ENCODE measurements at places on chromosomes 2 and 18. TPM values are rescaled to one million over a fixed set of nuclear protein-coding genes. Genes with fewer than 3 reads are reported as not detected.

DNA sequence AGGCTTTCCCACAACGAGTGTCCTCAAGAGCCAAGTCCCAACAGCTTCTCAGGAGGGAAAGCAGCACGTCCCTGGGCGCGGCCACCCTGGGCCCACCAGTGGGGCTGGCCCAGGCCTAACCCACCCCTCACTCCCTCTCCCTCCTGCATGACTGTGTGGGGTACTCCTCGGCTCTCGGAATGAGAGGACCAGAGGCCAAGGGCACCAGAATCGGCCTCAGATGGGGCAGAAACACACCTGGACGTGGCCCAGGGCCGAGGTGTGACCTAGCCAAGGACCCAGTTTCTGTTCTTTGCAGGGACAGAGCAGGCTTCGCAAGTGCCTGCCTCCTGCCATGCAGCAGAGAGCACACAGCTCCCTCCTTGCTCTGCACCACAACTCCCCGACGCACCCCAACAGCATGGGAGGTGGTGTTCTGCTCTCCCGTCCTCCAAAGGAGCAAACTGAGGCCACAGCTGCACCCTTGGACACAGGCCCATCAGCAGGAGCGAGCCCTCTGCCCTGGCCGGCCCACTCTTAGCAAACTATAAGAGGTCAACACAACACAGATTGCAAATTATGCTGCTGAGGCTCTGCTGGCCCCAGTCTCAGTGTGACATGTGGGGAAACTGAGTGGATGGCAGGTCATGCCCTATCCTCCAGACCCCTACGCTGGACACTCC is 19.7 kb downstream of the HS6ST1 start:
- DNase-seq: no peak

GRCh38 chr2:168626647-168627046 is 170.6 kb downstream of the CERS6 start:
- no peak for DNase-seq

DNA sequence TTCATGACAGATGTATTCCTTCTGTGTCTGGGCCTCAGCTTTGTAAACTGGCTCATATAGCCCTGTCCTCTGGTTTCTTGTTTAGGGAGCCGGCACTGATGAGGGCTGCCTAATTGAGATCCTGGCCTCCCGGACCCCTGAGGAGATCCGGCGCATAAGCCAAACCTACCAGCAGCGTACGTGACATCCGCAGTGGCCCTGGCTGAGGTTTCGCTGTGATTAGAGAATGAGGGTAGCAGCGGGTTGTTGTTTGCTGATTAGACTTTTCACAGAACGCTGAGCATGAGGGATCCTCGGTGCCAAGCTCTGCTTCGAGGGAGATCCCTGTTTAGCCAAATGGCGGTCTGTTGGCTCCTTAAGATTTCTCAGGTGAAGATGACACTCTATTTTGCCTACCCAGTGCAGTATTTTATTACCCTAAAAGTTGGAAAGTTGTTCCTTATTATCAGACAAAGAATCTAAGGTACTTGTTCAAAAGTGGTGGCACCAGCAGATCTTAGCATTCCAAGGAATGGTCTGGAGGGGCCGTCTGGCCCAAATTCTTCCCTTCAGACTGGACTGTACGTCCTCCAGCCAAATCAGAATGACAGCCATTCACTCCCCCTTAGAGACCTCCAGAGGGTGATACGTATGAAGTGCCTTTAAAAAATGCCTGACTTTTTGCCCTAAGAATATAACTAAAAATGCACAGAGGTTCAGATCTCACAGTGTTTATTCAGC is 21.5 kb upstream of the GMCL1 start:
- no peak for DNase-seq

- DNase-seq: no peak
These were observed 64.7 kb downstream of the KCTD1 start for GRCh38 chr18:26483633-26484032.

DNA sequence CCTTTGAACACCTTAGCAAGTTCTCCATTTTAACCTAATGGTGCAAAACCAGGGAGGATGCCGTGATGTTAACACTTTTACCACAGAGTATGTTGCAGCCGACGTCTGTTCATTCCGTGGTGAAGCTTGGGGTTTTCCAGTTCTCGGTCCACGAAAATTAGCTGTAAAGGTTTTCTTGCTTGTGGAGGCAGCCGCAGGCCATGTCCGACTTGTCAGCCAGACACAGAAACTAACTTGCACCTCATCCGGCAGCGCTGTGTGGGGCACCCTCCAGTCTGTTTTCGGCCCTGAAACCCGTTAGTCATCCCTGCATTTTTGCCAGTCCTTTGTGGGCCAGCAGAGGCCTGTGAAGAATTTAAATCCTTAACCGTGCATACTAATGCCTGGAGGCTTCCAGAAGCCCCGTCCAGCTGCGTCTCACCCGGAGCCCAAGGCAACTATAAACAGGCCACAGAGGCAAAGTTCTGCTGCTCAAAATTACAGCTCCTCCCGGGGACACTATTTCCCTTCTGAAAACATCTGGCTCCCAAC is 70.6 kb downstream of the SH3YL1 start:
- DNase-seq: no peak

- DNase-seq: no peak
These were observed 31.0 kb upstream of the ASPRV1 start for GRCh38 chr2:69992310-69993047.

DNA sequence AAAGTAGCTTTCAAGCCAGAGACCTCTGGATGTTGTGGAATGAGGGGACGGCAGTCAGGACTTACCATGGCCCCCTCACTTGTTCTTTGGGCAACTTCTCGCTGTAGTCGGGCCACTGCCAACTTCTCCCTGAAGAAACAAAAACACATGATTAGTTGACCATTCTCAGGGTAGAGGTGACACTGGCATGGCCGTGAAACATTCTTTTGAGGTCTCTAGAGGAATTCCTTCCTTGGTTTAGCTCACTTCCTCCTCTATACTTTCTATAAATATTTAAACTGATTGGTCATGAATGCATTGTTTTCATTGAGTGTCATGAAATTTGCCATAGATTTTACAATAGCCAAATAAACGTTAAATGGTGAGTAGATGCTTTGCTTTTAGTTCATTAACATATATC is 354.6 kb downstream of the NCKAP5 start:
- DNase-seq: no peak

DNA sequence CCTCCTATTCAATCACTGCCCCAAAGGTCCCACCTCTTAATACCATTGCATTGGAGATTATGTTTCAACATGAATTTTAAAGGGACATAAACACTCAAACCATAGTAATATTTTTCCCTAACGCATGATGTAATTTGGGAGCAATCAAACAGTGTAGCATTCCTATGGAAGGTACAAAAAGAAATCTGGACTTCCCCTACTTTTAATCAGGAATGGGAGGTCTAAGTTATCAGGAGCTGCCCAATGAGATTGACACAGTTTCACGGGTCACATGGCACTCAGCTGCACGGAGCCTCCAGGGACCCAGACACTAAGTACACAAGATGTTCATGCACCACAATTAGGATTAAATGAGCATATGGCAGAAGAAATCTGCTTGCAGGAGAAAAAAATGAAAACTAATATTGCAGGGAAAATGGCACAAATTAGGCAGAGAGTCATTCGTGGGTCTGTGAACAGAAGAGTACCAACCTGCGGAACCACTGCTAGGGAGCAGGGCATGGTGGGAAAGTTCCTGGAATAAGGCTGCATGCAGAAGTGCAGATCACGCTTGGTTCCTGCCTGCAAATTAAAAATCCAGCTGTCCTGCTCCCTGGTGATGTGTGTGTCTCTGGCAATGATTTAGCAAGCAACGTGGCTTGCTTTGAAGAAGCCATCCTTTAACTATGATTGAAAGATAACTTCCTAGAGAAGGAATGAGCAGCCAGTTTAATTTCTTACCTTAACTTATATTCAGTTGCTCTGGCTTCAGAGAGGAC is 326.6 kb upstream of the ID2 start:
- no peak for DNase-seq

The GBX2 gene
- 0.22 TPM for total RNA-seq

DNA sequence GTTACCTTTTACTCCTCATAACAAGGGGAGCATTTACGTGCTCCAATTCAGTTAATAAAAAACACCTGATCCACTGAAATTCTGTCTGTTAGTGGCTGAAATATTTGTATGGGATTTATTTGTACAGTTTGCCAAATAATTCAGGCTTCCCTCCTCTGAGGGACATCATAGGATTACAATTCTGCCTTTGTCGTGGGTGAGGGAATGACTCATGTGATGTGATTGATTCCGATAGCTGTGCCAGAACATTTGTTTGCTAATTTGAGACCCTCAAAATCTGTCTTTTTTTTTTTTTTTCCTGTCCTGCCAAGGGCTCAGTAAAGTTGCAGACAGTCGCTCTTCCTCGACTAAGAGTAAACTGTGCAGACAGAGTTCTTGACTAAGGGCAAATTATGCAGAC is 612.6 kb upstream of the CDH2 start:
- DNase-seq: no peak

DNA sequence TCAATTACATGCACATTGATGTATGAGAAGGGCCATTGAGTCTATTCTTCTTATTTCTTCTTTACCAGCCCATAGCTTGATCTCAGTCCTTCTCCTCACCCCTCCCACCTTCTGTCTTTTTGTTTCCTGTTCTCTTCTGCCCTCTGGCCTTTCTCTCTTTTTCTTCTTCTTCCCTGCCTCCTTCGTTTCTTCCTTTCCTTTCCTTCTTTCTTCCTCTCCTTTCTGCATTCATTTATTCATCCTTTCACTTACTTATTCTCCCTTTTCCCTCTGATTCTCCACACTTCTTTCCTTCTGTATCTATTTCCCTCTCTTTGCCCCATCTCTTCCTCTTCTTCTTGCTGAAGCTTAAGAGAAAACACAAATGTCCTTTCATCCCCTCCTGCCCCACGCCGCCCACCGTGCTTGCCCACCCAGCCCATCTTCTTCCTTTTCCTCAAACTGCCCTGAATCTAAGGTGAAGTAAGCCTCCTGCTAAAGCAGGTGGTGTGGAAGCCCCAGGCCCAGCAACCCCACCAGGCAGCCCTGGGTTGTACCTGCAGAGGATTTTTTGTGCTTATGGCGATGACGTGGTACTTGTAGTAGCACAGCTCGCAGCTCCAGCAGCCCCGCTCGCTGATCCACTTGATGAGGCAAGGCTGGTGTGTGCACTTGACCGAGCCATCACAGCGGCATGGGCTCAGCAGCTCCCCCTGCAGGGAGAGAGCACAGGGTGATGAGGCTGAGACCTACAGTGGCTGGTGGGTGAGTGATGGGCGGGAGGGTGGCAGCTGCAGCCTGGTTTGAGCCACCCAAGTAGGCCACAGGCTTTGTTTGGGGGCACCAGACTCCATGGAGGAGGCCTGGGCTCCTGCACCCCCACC is 89.0 kb downstream of the MARCHF4 start:
- no peak for DNase-seq

The MCM6 gene
- 7.1 TPM for total RNA-seq

DNA sequence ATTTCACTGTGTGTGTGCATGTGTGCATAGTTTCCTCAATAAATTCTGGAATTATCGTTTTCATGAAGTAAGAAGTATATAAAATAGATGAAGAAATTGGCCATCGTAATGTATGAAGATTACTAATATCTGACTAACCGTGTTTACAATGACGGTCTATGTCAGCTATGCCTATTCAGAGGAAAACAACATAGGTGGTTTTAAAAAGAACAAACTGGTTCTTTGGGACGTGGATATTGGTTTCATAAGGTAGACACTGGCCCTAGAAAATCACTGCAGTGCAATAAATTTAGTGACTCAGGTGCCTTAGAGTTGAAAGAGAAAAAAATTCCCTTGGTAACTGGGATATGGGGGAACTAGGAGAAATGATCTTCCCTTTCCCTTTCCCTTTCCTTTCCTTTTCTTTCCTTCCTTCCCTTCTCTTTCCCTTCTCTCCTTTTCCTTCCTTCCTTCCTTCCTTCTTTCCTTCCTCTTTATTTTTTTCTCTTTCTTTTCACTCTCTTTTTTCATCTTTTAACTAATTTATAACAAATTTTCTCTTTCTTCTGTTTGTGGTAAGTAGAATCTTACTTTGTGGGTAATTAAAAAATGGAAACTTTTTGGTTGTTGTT is 36.4 kb downstream of the MAP2 start:
- DNase-seq: no peak

DNA sequence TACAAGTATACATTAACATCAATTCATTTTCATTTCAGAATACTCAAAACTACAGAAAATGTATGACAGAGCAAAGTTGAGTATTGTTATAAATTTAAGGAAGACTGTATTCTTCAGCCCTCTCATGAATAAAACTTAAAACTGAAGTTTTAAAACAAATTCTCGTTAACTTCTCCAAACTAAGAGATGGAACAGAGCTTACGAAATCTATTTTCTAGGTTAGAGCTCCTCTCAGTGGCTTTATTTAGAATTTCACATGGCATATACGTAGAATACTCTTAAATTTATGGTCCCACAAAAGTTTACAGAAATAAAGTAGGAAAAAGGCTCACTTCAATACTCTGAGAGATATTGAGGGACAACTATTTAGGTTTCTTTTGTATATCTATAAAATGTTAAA is 612.1 kb downstream of the KCNJ3 start:
- DNase-seq: no peak

The CRYGC gene
- total RNA-seq: not detected

The ABCB6 gene
- total RNA-seq: 27.9 TPM

- no peak for DNase-seq
These were observed 772.2 kb upstream of the CHAC2 start for GRCh38 chr2:52995424-52995823.

The GTF2A1L gene
- total RNA-seq: not detected

DNA sequence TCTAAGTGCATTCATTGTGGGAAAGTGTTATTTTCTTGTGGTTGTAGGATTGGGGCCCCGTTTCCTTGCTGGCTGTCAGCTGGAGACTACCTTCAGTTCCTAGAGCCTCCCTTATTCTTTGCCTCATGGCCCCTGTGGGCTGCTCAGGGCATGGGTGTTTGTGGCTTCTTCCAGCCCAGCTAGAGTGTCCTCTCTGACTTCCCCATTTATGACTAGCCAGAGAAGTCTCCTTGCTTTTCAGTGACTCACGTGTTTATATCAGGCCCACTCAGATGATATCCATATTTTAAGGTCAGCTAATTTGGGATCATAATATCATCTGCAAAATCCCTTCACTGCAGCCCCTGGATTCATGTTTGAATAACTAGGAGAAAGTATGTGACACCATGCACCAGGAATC is 62.8 kb downstream of the DTNA start:
- DNase-seq: no peak

The MAP3K19 gene
- total RNA-seq: not detected

GRCh38 chr2:64250751-64251423 is 106.7 kb upstream of the PELI1 start:
- no peak for DNase-seq

- DNase-seq: no peak
These were observed 84.1 kb downstream of the TSN start for GRCh38 chr2:121839584-121839983.

GRCh38 chr18:12394428-12394827 is 13.3 kb upstream of the PRELID3A start:
- no peak for DNase-seq

DNA sequence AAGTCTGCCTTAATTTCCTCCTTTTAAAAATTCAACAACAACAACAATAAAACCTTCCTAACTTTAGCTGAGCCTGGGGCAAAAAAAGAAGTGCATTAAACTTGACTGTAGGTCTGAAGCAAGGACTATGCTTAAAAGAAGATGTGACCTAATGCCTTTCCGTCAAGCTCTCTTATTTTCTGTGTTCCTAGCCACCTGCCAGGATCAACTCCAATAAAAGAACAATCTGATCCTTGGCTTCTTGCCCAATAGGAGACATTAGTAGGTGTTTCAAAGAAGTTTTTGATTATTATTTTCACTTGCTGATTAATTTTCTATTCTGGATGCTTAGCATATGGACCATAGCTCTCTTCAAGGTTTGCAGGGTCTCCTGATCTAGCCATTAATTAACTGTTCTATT is 237.5 kb downstream of the STK39 start:
- DNase-seq: no peak

Measured in heart right ventricle (tissue), 16 donors.